Renal cortex interstitium (tissue), 15 donors: ENCODE measurements at places on chromosomes 16 and 17. TPM values are rescaled to one million over a fixed set of nuclear protein-coding genes. Genes with fewer than 3 reads are reported as not detected.

Gene NACA2
- 1.7 TPM for polyA plus RNA-seq

Gene ANKFN1
- polyA plus RNA-seq: 0.80 TPM

Gene ST6GALNAC1
- polyA plus RNA-seq: 0.57 TPM

Gene CD300H
- polyA plus RNA-seq: not detected

Gene TMEM235
- not detected for polyA plus RNA-seq

Gene ITGAE
- 37.8 TPM for polyA plus RNA-seq

Gene TEKT5
- 0.36 TPM for polyA plus RNA-seq

Gene PDIA2
- polyA plus RNA-seq: 0.73 TPM

Gene IGSF6
- 3.2 TPM for polyA plus RNA-seq

Gene SCNN1G
- 25.8 TPM for polyA plus RNA-seq

- no peak for DNase-seq
Observed at GRCh38 chr16:23857881-23858269, 22.1 kb downstream of the PRKCB start.

DNA sequence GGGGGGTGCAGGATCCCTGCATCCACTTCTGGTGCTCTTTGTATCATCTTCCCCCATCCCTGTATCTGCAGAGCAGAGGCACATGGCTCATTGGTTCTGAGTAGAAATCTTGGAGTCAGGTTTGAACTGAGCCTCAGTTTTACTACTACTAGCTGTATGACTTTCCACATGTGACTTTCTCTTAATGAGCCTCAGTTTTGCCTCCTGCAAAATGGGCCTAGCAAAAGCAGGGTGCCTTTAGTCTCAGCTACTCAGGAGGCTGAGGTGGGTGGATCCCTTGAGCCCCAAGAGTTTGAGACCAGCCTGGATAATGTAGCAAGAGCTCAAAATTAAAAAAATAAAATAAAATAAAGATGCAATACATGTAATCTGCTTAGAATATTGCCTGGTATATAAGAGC is 81.4 kb downstream of the SDR42E1 start:
- DNase-seq: no peak

DNA sequence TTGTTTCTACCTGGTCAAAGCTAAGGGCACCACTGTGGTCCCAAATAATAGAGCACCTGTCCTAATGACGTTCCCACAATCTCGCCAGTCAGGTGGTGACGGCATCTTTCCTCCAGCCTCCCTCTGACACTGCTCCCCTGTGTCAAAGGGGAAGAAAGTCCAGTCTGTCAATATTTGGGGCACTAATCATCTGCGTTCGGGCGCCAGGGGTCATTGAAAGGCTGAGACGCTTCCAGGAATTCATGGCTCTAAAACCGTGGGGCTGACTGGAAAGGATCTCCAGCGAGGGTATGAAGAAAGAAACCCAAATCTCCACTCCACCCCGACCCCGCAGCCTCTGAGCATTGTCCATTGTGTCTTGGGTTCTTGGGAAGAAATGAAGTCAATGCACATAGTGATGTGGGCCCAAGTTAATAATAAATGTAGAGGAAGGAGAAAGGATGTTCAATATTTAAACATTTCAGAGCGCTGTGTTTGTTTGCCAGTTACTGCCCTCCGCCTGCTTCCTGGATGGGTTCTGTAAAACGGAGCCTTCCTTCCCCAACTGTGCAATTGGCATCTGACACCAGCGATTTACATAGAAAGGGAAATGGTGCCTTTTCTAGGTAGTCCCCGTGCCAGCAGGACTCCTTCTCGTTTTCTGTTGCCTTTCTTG is 103.2 kb downstream of the SOCS1 start:
- no peak for DNase-seq

DNA sequence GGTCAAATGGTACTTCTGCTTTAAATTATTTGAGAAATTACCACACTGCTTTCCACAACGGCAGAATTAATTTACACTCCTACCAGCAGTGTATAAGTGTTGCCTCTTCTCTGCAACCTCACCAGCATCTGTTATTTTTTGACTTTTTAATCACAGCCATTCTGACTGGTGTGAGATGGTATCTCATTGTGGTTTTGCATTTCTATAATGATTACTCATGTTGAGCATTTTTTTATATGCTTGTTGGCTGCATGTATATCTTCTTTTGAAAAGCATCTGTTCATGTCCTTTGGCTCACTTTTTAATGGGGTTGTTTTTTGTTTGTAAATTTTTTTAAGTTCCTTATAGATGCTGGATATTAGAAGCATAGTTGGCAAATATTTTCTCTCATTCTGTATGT is 446.7 kb downstream of the PMP22 start:
- DNase-seq: no peak

DNA sequence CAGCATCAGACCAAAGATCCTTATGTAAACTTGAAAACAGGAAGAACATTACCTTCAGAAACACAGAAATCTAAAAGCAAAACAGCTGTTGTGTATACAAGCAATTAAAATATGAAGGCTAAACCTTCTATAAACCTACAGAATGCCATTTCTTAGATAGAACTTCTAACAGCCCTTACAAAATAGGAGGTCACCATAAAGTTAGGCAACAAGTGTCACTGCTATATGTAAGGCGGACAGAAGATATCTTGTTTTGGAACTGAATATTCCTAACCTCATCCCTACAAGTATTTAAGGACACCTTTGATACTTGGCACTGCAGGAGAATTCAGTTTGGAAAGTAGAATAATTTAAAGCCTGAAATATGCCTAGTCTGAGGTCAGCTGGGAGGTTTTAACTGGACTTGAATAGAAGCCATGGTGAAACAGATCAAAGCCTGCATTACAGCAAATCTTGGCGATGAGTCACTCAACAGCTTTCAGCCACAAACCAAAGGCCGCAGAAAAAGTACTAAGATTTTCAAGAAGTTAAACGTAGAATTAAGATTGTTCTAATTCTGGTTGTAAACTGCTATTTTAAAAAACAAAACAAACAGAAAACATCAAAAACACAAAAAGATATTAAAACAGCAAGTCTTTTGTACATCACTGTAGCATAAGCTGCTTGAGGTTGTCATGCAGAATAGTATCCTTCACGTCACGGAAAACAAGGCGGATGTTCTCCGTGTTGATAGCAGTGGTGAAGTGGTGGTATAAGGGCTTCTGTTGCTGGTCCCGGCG is 42.7 kb downstream of the GNA13 start:
- DNase-seq: no peak

GRCh38 chr16:57530522-57531252 is 5.7 kb downstream of the CCDC102A start:
- no peak for DNase-seq

DNA sequence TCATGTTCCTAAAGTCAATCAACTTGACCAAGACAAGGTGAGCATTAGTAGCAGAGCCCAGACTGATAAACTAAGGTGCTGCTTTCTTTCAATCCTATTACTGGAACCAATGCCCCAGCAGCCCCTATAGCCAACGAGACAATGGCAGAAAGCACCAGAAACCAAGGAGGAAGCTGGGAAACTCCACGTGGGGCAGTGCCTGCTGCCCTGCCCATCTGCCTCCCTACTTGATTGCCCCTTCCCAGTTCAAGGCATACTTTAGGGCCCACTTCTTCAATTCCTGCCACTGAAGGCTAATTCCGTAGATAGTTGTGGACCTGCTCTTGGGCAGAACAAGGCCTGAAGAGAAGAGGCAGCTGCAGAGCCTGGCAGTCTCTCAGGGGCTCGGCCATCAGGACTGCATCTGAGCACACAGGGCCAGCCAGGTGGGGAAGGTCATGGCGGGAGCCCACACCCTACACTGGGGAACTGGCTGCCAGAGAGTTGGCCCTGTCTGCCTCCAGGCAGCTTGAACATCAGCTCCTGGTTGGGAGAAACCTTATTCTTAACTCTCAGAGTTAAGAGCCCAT is 30.9 kb downstream of the WSB1 start:
- no peak for DNase-seq

DNA sequence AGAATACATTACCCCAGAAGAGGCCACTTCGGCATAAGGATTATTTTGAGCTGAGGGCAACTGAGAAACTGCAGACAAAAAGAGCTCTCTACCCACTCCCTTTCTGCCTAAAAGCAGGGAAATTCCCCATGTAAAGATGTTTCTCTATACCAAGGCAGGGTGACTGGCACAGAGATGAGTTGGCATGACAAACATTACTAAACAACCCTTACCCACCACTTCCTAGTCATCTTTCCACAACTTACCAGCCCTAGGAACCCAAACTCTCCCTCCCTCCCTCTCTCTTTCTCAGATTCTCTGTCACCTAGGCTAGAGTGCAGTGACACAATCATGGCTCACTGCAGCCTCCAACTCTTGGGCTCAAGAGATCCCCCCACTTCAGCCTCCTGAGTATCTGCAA is 68.6 kb downstream of the EMP2 start:
- no peak for DNase-seq

DNA sequence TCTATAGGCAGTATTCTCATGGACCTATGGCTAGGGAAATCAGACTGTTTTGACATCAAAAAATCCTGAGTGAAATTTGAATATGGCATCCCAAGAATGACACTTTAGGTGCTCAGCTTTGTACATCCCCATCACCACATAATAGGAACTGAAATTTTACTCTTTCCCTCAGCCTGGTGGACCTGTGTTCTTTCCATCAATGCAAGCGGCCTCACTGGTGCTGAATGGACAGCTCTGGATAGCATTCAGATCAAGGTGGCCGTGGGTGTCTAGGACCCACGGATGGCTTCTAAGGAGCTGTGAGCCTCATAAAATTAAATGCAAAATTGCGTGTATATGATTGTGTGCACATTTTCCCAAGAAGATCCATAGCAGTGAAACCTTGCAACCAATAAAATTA is 152.6 kb downstream of the MAP2K6 start:
- DNase-seq: no peak

- DNase-seq: no peak
Observed at GRCh38 chr16:50532576-50532975, 15.6 kb upstream of the NKD1 start.

- DNase-seq: no peak
Observed at GRCh38 chr16:49581630-49582298, 208.2 kb downstream of the C16orf78 start.

GRCh38 chr17:51006601-51007000 is 114.1 kb downstream of the SPAG9 start:
- no peak for DNase-seq

GRCh38 chr17:38719943-38720641 is 10.0 kb upstream of the CISD3 start:
- DNase-seq: no peak

DNA sequence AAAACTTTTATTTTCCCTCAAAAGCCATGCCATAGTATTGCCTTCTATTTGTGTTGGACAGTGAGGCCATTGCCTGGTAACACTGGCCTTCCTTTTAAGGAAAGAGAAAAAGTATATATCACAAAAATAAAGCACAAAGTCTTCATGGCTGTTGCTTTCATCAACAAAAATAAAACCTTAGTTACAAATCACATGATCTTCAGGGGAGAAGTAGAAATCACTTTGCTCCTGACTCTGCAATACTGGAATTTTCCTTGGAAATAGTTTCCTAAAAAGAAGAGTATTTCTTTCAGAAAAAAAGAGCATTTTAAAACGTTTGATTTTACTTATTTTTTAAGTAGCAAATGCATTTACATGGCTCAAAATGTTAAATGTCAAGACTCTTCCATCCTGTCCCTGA is 41.9 kb downstream of the FAM20A start:
- no peak for DNase-seq

DNA sequence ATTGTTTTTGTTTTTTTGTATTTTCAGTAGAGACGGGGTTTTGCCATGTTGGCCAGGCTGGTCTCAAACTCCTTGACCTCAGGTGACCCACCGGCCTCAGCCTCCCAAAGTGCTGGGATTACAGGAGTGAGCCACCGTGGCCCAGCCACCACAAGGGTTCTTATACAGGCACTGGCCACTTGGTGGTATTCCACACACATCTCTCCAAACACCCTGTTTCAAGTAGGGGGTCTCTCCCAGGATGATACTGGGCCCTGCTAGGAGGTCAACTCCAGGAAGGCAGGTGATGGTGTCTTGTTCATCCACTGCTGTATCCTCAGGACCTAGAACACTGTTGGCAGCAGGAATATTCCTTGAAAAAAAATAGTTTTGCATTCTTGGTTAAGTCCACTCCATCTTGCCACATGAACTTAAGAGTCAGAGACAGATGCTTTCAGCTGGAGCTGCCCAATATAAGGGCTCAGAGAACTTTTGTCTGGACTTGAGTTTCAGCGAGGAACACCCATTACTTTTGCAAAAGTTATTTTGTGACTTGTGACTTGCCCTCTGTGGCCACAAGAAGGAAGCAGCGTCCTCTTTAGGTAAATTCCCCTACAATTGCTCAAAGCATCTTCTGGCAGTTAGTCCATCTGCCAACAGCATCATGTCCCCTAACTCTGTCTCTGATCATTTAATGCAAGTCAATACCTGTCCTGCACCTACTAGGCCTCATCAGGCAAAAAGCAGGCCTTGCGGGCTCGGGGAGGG is 7.4 kb upstream of the EEF2K start:
- no peak for DNase-seq
